ENCODE measurements at places on chromosomes 4 and X. TPM values are rescaled to one million over a fixed set of nuclear protein-coding genes. Genes with fewer than 3 reads are reported as not detected.

Gene ETDA
- not detected for total RNA-seq

Gene CLDN34
- total RNA-seq: not detected

Gene LRAT
- total RNA-seq: 0.23 TPM

Gene RAB39B
- total RNA-seq: 13.1 TPM

Gene LINC00632
- 0.02 TPM for total RNA-seq

Gene SMIM10
- total RNA-seq: 2.8 TPM

Gene SPINK2
- total RNA-seq: 1.3 TPM

Gene NHS
- total RNA-seq: 25.8 TPM

Gene HSD17B11
- total RNA-seq: 18.2 TPM

Gene CLTRN
- total RNA-seq: 0.80 TPM

Gene RPL39
- total RNA-seq: 2,459 TPM

Gene EPHA5
- not detected for total RNA-seq

DNA sequence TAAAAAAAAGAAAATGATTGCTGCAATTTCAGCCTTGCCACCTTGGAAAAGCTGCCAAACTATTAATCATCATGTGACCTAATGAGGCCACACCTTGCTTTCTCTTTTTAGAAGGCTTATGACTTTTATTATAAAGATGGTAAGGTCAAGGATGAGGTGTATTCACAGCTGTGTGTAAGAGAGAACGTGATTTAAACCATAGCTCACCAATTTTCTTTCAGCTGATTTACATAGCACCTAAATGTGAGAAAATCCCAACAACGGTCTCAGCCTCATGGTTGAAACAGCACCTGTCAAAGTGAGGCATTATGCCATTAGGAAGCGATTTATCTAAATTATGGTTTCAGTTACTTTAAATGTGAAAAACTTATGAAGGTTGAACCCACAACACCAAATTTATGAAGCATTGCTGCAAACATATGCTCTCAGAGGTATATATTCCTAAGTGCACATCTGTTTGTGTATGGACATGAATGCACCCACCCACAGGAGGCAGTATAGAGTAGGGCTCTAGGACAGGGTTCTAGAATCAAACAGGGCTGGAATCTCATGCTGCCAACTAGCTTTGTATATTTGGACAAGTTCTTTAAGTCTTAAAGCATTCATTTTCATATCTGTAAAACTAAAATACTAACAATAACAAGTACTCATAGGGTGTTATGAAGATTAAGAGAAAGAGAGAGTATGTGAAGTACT lies 40.7 kb downstream of the ANXA3 start:
- no peak for DNase-seq
- H3K27me3 ChIP-seq: no peaks in the 10 kb centered on the region
- H3K36me3 ChIP-seq: no peaks in the 10 kb centered on the region
- H3K4me3 ChIP-seq: no peak overlapping the region
- H3K27ac ChIP-seq: no peak overlapping the region

GRCh38 chr4:15376594-15376993 lies 51.2 kb upstream of the C1QTNF7 start:
- no peak overlapping the region for H3K27ac ChIP-seq
- no peak overlapping the region for H3K4me3 ChIP-seq
- no peaks in the 10 kb centered on the region for H3K27me3 ChIP-seq
- no peaks in the 10 kb centered on the region for H3K36me3 ChIP-seq
- DNase-seq: no peak

DNA sequence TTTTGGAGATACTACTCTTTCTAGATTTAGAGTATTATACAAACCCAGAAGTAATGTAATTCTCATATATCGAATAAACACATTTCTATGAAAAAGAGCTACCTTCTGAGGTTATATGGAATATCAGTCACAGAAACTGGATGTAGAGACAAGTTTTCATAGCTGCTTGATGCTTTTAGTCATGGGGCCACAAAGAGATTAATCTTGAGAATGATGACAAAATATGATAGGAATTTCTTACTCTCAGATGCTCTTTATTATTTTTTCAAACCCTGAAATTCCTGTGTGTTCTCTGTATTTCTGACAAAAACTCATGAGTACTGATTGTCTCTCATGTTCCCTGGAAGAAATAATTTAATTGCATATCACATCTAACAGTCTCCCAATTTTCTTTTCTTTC lies 662.5 kb downstream of the RAPGEF2 start:
- no peak overlapping the region for H3K27ac ChIP-seq
- H3K4me1 ChIP-seq: no peaks in the 10 kb centered on the region
- no peak for DNase-seq
- H3K4me3 ChIP-seq: no peak overlapping the region
- H3K36me3 ChIP-seq: no peaks in the 10 kb centered on the region

GRCh38 chrX:68694435-68695205 lies 47.2 kb downstream of the STARD8 start:
- peaks cover 23% of the 10 kb centered on the region for H3K27me3 ChIP-seq
- peak overlapping the region; percentile 45 for H3K4me3 ChIP-seq
- no peaks in the 10 kb centered on the region for H3K36me3 ChIP-seq
- no peak overlapping the region for H3K27ac ChIP-seq
- DNase-seq: peak; percentile 5

DNA sequence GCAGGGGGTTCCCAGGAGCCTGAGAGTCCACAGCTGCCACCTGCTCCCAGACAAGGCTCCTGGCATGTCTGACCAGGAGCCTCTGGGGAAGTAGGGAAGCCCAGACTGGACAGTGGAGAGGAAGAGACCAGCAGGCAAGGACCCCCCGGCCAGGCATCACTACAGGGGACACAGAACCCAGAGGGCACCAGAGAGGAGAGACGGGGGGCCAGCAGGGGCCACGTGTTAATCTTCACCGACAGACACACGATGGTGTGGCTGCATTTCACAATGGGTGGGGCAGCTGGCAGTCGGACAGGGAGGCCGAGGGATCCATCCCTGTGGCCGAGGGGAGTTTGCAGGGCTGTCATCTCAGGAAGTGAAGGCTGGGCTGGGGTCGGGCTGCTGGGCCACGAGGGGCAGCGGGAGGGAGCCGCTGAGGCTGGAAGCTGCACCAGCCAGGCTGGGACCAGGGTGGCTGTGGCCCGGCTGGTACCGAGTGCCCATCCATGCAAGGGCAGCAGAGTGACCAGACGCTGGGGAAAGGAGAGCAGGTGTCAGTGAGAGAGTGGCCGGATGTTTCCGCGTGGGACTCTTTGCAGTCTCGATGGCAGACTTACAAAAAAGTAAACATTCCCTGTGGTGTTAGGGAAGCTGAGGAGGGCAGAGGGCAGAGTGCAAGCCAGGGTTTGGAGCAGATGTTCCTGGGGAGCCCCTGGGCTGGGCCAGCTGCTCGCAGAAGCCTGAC lies 4.7 kb downstream of the PDE6B start:
- no peak overlapping the region for H3K4me3 ChIP-seq
- no peaks in the 10 kb centered on the region for H3K36me3 ChIP-seq
- no peak for DNase-seq
- H3K4me1 ChIP-seq: no peaks in the 10 kb centered on the region
- H3K27ac ChIP-seq: no peak overlapping the region

DNA sequence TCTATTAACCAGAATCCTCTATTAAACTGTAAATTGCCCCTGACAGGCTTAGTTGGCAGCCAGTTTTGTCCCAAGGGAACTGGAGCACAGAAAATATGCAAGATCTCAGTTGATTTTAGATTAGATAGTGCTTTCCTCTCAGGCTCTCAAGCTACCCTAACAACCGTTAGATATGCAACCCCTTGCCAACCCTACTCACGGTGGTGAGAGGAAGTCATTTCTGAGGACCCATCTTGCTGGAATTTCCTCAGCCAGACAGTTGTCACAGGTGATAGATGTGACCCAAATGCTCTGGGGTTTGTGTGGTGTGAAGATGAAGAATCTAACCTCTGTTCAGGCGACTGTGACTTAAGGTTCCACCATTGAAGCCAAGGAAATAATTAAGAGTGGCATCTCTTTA lies 447.1 kb downstream of the MID1IP1 start:
- no peaks in the 10 kb centered on the region for H3K27me3 ChIP-seq
- no peak for DNase-seq
- H3K4me3 ChIP-seq: no peak overlapping the region
- H3K36me3 ChIP-seq: peaks cover 4% of the 10 kb centered on the region
- H3K4me1 ChIP-seq: peaks cover 20% of the 10 kb centered on the region

DNA sequence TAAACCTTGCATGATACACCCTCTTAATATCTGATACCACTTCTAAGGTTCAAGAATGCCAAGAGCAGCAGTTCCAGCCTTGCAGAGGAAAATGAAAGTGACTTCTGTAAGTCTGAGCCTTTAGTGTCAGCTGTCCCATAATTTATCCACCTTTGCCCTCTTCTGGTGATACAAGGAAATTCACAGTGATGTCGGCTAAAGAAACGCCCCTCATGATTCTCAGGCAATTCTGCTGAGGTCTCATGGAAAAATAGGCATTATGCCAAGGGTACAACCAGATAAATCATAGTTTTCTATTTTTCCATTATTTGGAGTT lies 172.2 kb upstream of the CXCL13 start:
- no peaks in the 10 kb centered on the region for H3K27me3 ChIP-seq
- no peak overlapping the region for H3K4me3 ChIP-seq
- peak; percentile 8 for DNase-seq
- H3K36me3 ChIP-seq: no peaks in the 10 kb centered on the region
- H3K27ac ChIP-seq: no peak overlapping the region
- peaks cover 4% of the 10 kb centered on the region for H3K4me1 ChIP-seq

GRCh38 chrX:29231800-29232199 lies 644.6 kb downstream of the IL1RAPL1 start:
- no peaks in the 10 kb centered on the region for H3K36me3 ChIP-seq
- H3K27me3 ChIP-seq: no peaks in the 10 kb centered on the region
- DNase-seq: no peak
- H3K4me3 ChIP-seq: no peak overlapping the region
- H3K4me1 ChIP-seq: no peaks in the 10 kb centered on the region

DNA sequence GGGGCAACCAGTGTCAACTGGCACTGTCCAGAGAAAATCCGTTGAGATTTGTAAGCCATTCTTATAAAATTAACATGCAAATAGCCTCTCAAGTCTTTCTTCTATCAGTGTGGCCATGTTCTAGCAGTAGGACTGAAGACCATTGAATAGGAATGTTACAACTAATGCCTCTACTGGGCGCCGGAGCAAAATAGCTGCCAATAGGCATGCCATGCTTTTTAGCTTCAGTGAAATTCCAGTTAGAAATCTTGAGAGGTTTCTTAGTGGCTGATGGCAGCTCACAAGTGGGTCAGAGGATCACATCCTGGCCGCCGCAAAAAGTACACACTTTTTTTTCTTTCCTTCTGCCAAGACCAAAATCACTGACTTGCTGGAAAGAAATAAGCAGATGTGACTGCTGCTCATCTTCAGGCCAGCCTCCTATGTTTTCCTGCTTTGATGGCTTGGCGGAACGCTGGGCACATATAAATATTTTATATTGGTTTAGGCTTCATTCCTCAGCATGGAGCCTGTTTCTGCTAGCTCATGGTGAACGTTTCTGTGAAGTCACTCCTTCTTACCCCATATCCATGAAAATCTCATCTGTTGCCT lies 293.1 kb downstream of the TENM3 start:
- H3K27me3 ChIP-seq: no peaks in the 10 kb centered on the region
- DNase-seq: no peak
- H3K4me1 ChIP-seq: no peaks in the 10 kb centered on the region
- no peak overlapping the region for H3K27ac ChIP-seq
- no peaks in the 10 kb centered on the region for H3K36me3 ChIP-seq

DNA sequence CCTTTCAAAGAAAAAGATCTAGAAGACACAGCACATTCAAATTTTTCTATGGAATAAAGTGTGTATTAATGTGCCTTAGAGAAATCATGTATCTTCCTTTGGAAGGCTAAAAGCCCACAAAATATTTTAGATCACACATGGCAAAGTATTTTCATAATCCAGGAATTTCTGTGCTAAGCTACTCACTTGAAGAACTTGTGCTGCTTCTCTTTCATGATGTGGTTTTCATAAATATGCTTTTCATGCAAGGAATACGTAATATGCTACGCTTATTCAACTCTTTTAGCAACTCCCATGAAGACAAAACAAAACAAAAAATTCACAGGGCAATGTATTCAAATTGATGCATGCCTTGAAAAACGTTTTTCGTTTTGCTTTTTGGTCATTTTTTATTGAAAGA lies 125.6 kb downstream of the ARHGAP24 start:
- no peaks in the 10 kb centered on the region for H3K4me1 ChIP-seq
- no peak overlapping the region for H3K27ac ChIP-seq
- no peaks in the 10 kb centered on the region for H3K27me3 ChIP-seq
- no peak overlapping the region for H3K4me3 ChIP-seq

GRCh38 chr4:174495626-174496025 lies 26.7 kb downstream of the HPGD start:
- no peak overlapping the region for H3K4me3 ChIP-seq
- H3K36me3 ChIP-seq: peaks cover 1% of the 10 kb centered on the region
- no peaks in the 10 kb centered on the region for H3K27me3 ChIP-seq
- no peak overlapping the region for H3K27ac ChIP-seq

DNA sequence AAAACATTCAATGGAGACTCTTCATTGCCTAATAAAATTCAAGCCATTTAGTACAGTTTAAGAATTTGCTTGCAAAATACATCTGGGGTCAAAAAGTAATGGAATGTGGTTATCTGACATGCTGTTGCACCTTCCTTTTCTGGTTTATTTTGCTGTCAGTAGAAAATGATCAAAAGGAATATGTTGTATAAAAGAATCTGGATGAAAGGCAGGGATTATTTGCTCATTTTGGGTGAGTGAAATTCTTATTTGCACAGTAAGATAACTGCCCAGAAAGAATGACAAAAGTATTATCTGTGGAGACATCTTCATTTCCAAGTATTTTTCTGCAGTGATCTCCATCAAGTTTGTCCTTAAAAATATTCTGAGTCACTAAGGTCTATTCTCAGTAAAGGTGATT lies 30.4 kb downstream of the BOD1L1 start:
- no peaks in the 10 kb centered on the region for H3K27me3 ChIP-seq
- H3K4me3 ChIP-seq: no peak overlapping the region
- H3K4me1 ChIP-seq: no peaks in the 10 kb centered on the region
- no peak for DNase-seq
- peaks cover 23% of the 10 kb centered on the region for H3K36me3 ChIP-seq

GRCh38 chr4:69323284-69323683 lies 43.0 kb downstream of the UGT2B28 start:
- no peak overlapping the region for H3K4me3 ChIP-seq
- no peak overlapping the region for H3K27ac ChIP-seq
- no peaks in the 10 kb centered on the region for H3K4me1 ChIP-seq
- no peak for DNase-seq

DNA sequence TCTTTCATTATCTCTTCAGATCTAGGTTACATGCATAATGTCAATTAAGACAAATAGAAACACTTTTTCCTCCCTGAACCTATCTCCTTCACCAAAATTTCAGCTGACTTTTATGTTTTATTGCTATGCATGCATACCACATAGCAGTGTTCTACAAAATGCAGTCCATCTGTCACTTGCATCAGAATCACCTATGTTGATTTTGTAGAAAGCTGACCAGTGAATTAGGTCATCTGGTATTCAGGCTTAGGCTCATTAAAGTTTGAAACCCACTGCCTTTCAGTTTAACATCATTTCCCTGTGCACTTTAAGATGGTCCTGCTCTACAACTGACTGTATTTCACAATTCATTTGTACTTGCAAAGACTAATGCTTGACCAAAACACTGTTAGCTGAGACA lies 277.9 kb downstream of the CFAP299 start:
- H3K4me1 ChIP-seq: peaks cover 5% of the 10 kb centered on the region
- H3K4me3 ChIP-seq: no peak overlapping the region
- H3K27ac ChIP-seq: no peak overlapping the region
- no peak for DNase-seq
- H3K36me3 ChIP-seq: no peaks in the 10 kb centered on the region

Measured in activated naive CD8-positive, alpha-beta T cell treated with anti-CD3 and anti-CD28 coated beads for 36 hours (primary cell).